ENCODE measurements at places on chromosomes 1 and 21. TPM values are rescaled to one million over a fixed set of nuclear protein-coding genes. Genes with fewer than 3 reads are reported as not detected.

RUSC1 gene
- polyA plus RNA-seq: 35.9 TPM

- no peak for DNase-seq
Observed at GRCh38 chr21:37742115-37742514, 174.1 kb downstream of the KCNJ6 start.

CLCA4 gene
- not detected for polyA plus RNA-seq

- no peak for DNase-seq
Observed at GRCh38 chr1:64304823-64305222, 101.4 kb downstream of the UBE2U start.

KCND3 gene
- 1.4 TPM for polyA plus RNA-seq

All from renal pelvis (tissue), 12 donors.